ENCODE measurements at places on chromosomes 1 and 21. TPM values are rescaled to one million over a fixed set of nuclear protein-coding genes. Genes with fewer than 3 reads are reported as not detected.

TAS1R3 gene
- polyA plus RNA-seq, result 1.3 TPM

PGM1 gene
- polyA plus RNA-seq, result 119 TPM

MTARC1 gene
- 3.7 TPM for polyA plus RNA-seq

ZNF692 gene
- 32.4 TPM for polyA plus RNA-seq

ORC1 gene
- 0.35 TPM for polyA plus RNA-seq

SORT1 gene
- 36.9 TPM for polyA plus RNA-seq

PTGFRN gene
- polyA plus RNA-seq, result 65.6 TPM

TSPAN1 gene
- polyA plus RNA-seq, result 0.65 TPM

BATF3 gene
- 0.69 TPM for polyA plus RNA-seq
